ENCODE measurements at places on chromosomes 16 and 17. TPM values are rescaled to one million over a fixed set of nuclear protein-coding genes. Genes with fewer than 3 reads are reported as not detected.

DNA sequence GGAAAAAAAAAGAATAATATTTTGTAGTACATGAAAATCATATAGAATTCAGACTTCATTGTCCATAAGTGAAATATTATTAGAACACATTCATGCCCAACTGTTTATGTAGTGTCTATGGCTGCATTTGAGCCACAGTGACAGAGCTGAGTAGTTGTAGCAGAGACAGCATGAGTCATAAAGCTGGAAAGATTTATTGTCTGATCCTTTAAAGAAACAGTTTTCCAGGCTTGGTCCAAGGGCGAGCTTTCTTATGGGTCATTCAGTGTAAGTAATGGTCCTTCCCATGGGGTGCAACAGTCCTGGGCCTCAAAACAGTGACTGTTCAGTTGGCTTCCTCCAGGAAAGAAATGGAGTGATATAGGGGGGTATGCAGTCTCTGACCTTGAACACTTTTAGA lies 260.2 kb downstream of the HS3ST4 start:
- no peaks in the 10 kb centered on the region for H3K4me1 ChIP-seq
- no peak overlapping the region for H3K27ac ChIP-seq
- no peaks in the 10 kb centered on the region for H3K27me3 ChIP-seq
- H3K36me3 ChIP-seq, result no peaks in the 10 kb centered on the region

- H3K36me3 ChIP-seq, result no peaks in the 10 kb centered on the region
- H3K4me1 ChIP-seq, result no peaks in the 10 kb centered on the region
- H3K27me3 ChIP-seq, result no peaks in the 10 kb centered on the region
- no peak overlapping the region for H3K4me3 ChIP-seq
Measured at GRCh38 chr17:6021011-6021400, 49.2 kb upstream of the WSCD1 start.

DNA sequence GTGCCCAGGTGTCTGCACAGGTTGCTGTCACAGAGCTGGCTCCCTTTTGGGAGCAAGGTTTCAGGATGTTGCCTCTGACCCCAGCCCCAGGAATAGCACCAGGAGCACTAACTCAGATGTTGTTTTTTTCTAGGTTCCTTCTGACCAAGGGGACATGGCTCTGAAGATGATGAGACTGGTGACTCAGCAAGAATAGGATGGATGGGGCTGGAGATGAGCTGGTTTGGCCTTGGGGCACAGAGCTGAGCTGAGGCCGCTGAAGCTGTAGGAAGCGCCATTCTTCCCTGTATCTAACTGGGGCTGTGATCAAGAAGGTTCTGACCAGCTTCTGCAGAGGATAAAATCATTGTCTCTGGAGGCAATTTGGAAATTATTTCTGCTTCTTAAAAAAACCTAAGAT lies 28.1 kb downstream of the SCPEP1 start:
- H3K27me3 ChIP-seq, result no peaks in the 10 kb centered on the region
- H3K4me3 ChIP-seq, result no peak overlapping the region
- DNase-seq, result no peak
- H3K36me3 ChIP-seq, result peaks cover 2% of the 10 kb centered on the region
- no peak overlapping the region for H3K27ac ChIP-seq

GRCh38 chr17:21089933-21090901 lies 36.5 kb upstream of the DHRS7B start:
- H3K36me3 ChIP-seq, result no peaks in the 10 kb centered on the region
- H3K27ac ChIP-seq, result no peak overlapping the region
- no peak for DNase-seq
- no peaks in the 10 kb centered on the region for H3K27me3 ChIP-seq
- no peaks in the 10 kb centered on the region for H3K4me1 ChIP-seq

GRCh38 chr17:17971431-17972125 lies 622 bp downstream of the TOM1L2 start:
- peaks cover 17% of the 10 kb centered on the region for H3K4me1 ChIP-seq
- H3K27me3 ChIP-seq, result no peaks in the 10 kb centered on the region
- H3K36me3 ChIP-seq, result no peaks in the 10 kb centered on the region
- peak overlapping the region; percentile 51 for H3K4me3 ChIP-seq
- H3K27ac ChIP-seq, result peak overlapping the region; percentile 52

The KDM6B gene
- total RNA-seq, result 11.5 TPM

The KRT25 gene
- not detected for total RNA-seq

The OR1A1 gene
- not detected for total RNA-seq
